ENCODE measurements at places on chromosomes 3 and 15.

GRCh38 chr3:195085356-195086130 is 185.4 kb downstream of the XXYLT1 start:
- DNase-seq = no peak

- no peak for DNase-seq
These were observed 760.8 kb upstream of the SEMA6D start for GRCh38 chr15:46956456-46956855.

DNA sequence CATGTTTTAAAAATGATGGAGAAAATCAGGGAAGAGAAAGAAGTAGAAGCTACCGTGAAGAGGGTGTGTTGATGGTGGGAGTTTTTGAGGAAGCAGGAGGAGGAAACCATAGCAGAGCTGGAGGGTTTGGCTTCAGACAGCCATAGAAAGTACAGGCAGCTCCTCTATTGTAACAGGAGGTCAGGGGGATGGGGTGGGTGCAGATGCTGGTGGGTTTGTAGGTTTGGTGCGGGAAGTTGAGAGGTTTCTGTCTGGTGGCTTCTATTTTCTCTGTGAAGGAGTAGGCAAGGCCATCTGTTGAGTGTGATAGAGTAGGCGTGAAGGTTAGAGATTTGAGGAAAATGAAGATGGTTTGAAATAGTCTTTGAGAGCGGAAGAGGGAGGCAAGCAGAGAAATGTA is 97.7 kb upstream of the TBC1D5 start:
- DNase-seq = no peak

DNA sequence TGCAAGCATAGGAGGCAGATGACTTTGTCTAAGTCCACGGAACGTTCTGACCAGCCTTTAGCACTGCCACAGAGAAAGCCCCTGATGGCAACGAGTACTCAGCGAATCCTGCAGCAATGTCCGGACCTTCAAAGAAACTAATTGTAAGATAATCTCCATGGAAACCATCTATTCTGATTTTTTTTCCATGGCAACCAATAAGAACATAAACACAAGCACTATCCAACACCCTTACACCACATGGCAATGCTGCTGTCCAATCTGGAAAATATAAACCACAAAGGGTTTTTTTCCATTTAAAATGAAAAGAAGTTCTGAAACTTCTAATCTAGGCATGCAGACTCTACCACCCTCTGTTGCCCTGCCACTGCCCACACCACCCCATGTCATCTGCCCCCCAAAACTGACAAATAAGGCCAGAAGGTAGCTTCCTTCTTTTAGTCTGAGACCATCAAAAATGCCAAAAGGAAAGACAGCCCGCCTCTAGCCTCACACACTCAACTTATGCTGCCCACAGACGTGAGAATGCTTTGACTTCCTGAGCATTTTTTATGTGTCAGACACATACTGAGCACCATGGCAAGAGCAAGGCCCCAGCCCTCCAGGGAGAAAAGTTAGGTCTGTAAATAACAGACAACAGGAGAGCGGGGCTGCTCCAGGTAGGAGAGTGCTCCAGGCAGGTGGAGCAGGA is 44.5 kb downstream of the POC1A start:
- DNase-seq = no peak

GRCh38 chr3:62100282-62100989 is 272.9 kb downstream of the FEZF2 start:
- no peak for DNase-seq

- no peak for DNase-seq
These were observed 102.0 kb upstream of the CCDC80 start for GRCh38 chr3:112742934-112743333.

DNA sequence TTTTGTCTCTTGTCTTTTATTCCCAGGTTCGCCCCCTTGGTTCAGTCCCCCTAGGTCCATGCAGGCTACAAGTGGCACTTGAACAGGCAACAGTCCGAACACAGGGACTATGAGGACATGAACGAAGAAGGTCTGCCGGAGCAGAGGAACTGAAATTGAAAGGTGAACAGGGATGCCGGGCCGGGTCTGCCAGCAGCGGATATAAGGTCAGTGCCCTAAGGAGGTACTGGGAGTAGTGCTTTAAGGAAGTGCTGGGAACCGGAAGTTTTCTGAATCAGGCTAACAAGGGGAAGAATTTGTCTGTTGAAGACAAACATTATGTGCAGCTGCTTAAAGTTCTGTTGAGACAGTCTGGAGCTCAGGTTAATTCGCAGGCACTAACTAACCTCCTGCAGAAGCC is 46.8 kb downstream of the LSM3 start:
- DNase-seq = peak; percentile 27
